ENCODE measurements at places on chromosomes 2 and 18.

DNA sequence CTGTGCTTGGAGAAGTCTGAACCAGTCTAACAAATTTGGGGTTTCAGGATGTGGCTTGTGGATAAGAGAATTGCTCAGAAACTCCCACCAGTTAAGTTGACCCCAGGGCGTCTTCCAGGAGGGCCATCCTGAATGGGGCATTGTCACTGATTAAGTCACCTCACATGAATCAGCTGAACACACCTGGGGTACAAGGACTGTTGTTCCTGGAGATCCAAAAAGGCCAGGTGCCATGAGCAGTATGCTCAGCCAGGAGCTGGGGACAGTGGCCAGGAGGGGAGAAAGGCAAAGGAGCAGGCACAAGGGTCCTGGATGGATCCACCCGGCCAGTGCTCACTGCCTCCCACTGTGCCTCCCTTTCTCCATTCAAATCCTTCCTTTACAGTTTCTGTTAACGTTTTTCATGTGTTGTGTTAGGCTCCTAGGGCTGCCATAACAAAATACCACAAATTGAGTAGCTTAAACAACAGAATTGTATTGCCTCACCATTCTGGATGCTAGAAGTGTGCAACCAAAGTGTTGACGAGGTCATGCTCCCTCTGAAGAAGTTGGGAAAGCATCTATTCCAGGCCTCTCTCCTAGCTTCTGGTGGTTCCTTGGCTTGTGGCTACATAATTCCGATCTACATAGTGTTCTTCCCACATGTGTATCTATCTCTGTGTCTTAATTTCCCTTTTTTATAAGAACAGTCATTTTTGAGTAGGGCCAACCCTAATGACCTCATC lies 33.4 kb downstream of the TRABD2A start:
- no peak for DNase-seq

- no peak for DNase-seq
Observed at GRCh38 chr2:139369423-139370409, 589.5 kb upstream of the NXPH2 start.

GRCh38 chr2:148042219-148042618 lies 21.3 kb downstream of the MBD5 start:
- DNase-seq: no peak

DNA sequence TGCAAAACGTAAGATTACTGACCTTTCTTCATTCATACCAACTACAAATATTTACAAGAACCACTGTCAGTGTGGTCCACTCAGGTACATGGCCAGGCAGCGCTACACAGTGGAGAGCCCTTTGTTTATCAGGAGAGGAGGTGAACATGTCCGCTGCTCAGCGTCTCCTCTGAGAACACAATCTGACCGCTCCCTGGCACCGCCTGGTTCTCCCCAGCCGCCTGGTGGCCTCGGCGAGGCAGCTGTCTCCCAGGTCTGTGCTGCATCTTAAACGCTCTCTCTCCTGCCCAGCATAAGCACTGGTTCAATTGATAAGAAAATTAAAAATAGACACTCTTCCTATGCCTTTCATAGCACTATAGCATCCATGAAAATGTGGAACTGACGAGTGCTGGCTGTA lies 146.8 kb upstream of the PXDN start:
- DNase-seq: no peak

GRCh38 chr2:105812180-105813044 lies 67.7 kb downstream of the NCK2 start:
- peak; percentile 39 for DNase-seq

GRCh38 chr2:112483042-112483473 lies 1.1 kb downstream of the TTL start:
- peak; percentile 41 for DNase-seq

- DNase-seq: no peak
Observed at GRCh38 chr2:73821669-73822068, 7.1 kb upstream of the STAMBP start.

DNA sequence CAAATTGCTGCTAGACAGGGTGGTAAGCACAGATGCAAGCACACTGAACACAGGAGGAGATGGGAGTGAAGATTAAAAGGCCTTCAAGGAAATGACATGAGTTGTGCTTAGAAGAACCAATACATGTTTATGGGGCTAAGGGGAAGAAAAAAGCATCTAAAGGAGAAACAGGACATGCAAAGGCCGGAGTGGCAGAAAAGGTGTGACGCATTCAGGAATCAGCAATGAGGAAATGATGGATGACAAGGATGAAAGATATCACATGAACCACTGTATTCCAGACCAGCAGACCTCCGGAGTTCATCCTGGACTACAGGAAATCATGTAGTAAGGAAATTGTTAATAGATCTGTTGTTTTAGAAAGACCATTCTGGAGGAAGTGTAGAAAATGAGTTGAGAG lies 42.8 kb downstream of the PPP4R1 start:
- DNase-seq: no peak

GRCh38 chr18:59453468-59453961 lies 94.5 kb upstream of the LMAN1 start:
- DNase-seq: no peak
